ENCODE measurements at places on chromosomes 5 and 9. TPM values are rescaled to one million over a fixed set of nuclear protein-coding genes. Genes with fewer than 3 reads are reported as not detected.

Gene PCDHGA7
- 0.35 TPM for polyA plus RNA-seq

Gene ADGRD2
- polyA plus RNA-seq = not detected

Gene RASEF
- polyA plus RNA-seq = 0.04 TPM

Gene NR6A1
- 0.70 TPM for polyA plus RNA-seq

Gene GCNT1
- 0.11 TPM for polyA plus RNA-seq

Gene PCA3
- 0.07 TPM for polyA plus RNA-seq

Gene LAMC3
- polyA plus RNA-seq = 0.96 TPM

Gene IL9
- polyA plus RNA-seq = not detected

Gene PRSS3
- polyA plus RNA-seq = 0.05 TPM

Gene CD72
- polyA plus RNA-seq = 0.68 TPM

Gene PAPPA
- polyA plus RNA-seq = 0.18 TPM

Gene FASTKD3
- polyA plus RNA-seq = 10.6 TPM

Gene AMACR
- polyA plus RNA-seq = 4.1 TPM

Gene GFI1B
- 0.12 TPM for polyA plus RNA-seq

Gene IRX2
- not detected for polyA plus RNA-seq

Gene GABRA6
- polyA plus RNA-seq = not detected

Gene LCN10
- polyA plus RNA-seq = 4.0 TPM

Gene EIF4E1B
- polyA plus RNA-seq = 0.04 TPM

Gene CARD9
- 0.56 TPM for polyA plus RNA-seq

Gene CAMK2A
- 19.4 TPM for polyA plus RNA-seq
